Panc1 (cell line): ENCODE measurements at places on chromosomes 11 and 22.

DNA sequence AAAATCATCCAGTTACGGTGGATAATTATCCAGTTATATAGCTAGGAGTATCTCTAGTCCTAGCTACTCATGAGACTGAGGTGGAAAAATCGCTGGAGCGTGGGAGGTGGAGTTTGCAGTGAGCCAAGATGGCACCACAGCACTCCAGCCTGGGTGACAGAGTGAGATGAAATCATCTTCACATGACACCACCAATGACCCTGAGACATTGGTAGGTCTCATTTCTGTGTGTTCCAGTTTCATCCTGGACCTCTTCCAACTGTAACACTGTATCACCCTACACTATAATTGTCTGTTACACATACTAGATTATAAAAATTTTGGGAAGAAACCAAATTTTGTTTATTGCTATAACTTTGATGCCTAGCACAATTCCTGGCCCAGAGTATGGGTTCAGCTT, 446.8 kb downstream of the TMEM135 start:
- DNase-seq = no peak

DNA sequence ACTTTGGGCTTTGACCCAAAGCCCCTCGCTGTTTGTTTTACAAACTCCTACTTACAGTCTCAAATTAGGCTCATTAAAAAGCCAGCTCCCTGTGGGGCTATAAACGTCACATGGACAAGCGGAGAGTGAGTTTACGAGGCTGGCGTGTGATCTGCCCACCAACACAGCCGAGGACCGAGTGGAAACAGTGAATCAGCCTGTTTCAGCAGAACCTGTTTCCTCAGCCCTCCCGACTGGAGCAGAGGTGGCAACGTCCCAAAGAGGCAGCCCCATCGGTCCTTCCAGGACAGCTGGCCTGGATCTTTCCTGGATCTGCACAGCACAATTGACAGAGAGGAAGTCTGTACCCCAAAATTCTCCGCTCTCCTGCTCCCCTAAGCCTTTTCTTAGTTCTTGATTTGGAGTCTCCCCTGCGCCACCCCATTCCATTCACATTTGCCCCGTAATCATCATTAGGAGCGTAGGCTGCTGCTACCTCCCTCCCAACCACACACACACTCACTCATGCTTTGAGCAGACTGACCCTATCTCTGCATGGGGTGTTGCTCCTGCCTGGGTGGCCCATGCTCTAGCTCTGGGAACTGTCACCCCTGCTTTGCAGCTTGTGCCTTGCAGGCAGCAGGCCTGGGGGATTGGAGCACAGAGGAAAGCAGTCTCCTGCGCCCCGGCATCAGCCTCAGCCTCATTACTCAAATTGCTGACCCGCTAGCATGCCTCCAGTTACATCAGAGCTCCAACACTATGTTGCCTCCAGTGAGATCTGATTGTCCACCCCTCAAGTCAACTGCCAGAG, 117.8 kb downstream of the NAT10 start:
- no peak for DNase-seq

GRCh38 chr11:67662142-67662834, 11.8 kb upstream of the ACY3 start:
- no peak for DNase-seq

DNA sequence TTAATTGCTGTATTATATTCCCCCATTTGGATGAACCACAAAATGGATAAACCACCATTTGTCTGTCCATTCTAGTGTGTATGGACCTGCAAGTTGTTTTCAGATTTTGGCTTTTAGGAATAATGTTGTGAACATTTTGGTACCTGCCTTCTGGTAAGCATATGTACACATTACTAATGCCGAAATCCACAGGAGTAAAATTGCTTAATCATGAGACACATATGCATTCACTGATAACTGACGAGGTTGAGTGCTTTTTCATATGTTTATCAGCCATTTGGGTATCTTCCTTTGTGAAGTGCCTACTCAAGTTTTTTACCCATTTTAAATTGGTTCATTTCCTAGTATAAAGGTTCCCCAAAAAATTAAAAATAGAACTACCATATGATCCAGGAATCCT, 34.2 kb downstream of the OSBP2 start:
- DNase-seq = no peak

DNA sequence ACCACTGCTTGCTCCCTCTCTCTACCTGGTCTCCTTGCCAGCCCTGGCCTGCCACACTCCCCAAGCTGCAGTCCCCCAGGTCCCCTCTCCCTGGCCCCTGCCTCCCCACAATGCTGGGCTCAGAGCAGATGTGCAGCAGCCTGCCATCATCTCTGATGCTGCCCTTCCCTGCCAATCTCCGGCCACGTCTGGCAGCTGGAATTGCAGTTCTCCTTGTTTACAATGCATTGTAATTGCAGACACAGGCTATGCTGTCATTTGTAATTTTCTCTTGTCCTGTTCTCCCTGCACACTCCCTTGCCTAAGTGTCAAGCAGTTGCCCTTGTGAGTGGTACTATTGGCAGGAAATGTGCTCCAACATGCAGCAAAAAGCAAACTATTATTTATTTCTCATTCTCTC, 222.3 kb downstream of the NTM start:
- no peak for DNase-seq
